ENCODE measurements at places on chromosomes 4 and X.

DNA sequence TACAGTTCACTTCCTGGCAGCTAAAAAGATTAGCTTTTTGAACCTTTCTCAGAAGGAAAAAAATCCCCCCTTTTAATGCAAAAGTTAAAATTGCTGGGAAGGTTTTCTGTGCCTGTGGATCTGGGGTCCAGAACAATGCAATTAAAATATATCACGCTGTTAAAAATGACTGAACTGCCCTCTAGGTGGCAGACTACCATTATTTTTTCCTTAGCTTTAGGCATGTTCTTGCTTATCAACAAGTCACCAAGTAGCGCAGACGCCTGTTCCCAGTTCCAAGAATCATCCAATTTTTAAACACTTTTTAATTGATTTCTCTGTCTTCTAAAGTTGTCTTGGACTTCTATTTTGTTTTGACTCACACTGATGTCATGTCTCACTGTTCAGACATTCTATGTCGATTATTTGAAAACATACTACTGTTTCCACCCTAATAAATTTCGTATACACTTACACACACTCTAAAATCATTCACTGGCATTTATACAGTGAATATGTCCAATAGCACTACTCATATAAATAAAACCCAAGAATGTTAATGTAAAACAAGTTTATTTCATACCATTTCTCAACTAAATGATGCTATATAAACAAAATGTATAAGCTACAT is 661.6 kb downstream of the RAPGEF2 start:
- DNase-seq: no peak

- DNase-seq: no peak
Measured at GRCh38 chr4:128810331-128810870, 901 bp downstream of the JADE1 start.

GRCh38 chr4:188092824-188093223 is 16.6 kb downstream of the TRIML2 start:
- DNase-seq: no peak

GRCh38 chr4:113148925-113149324 is 99.5 kb downstream of the ANK2 start:
- DNase-seq: no peak

Data from coronary artery (tissue), 2 donors.